Mucosa of gallbladder (tissue), 1 donor: ENCODE measurements at places on chromosomes 6 and 20. TPM values are rescaled to one million over a fixed set of nuclear protein-coding genes. Genes with fewer than 3 reads are reported as not detected.

Gene SPTLC3
- 26.7 TPM for total RNA-seq

Gene MUC22
- total RNA-seq = not detected

Gene NUS1
- 26.5 TPM for total RNA-seq

Gene STK4
- total RNA-seq = 29.3 TPM

Gene ZNF322
- 31.8 TPM for total RNA-seq

Gene YWHAB
- total RNA-seq = 178 TPM

Gene ZSCAN23
- total RNA-seq = 3.8 TPM

DNA sequence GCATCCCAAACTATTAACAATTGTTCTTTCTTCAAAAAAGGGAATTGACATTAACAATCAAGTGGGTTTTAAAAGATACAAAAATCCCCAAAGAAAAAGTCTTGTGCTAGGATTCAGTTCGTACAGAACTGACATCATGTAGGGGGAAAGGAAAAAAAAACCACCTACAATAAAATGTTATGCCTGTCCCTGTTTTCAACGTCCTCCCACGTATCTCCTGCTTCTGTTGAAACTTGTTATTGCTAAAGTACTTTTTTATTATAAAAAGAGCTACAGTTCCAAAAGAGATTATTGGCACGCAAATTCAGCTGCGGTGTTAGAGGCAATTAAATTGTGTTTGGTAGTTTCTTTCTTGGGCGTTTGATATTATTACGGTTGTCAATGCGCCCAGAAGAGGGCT, 102.8 kb upstream of the PHACTR1 start:
- DNase-seq = no peak

DNA sequence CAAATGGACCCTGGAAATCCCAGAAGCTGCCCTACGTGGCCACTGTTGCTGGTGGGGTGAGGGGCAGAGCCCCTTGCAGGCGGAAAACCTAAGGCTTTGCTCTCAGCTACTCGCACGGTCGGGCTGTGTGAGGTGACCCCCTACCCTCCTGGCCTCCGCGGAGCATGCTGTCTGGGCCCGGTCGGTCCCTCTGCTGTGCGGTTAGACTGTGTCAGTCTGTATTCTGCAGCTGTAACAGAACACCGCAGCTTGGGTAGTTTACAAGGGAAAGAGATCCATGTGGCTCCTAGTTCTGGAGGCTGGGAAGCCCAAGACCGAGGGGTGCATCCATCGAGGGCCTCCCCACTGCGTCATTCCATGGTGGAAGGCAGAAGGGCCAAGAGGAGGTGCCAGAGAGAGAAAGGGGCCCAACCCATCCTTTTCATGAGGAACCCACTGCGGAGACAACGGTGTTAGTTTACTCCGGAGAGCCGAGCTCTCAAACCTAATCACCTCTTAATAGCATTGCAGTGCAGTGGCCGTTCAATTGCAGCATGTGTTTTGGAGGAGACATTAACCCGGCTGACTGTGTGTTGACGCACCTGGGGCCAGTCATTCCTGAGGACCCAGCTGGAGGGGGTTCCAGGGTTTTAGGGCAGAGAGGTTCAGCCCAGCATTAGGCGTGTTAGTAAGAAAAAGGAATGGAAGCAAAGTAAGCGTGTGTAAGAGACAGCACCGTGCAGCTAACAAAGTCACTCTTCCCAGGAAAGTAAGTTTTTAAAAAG, 18.3 kb downstream of the COL9A3 start:
- DNase-seq = no peak

DNA sequence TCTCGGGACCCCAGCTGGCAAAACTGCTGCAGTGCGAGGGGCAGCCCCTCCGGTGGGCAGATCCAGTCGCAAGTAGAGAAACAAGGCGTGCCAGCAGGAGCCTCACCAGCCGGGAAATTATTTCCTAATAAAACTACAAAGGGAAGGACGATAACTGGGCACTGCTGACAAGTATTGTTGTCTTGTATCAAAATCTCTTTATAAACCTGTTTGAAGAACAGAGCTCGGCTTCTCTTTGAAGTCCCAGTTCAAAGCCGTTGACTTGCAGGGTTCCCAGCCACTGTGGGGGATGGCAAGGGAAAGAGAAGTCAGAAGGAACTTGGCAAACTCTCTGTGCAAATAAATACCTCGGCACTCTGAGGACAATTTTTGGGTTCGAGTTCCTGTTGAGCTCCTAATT, 504.5 kb downstream of the CD83 start:
- DNase-seq = no peak

DNA sequence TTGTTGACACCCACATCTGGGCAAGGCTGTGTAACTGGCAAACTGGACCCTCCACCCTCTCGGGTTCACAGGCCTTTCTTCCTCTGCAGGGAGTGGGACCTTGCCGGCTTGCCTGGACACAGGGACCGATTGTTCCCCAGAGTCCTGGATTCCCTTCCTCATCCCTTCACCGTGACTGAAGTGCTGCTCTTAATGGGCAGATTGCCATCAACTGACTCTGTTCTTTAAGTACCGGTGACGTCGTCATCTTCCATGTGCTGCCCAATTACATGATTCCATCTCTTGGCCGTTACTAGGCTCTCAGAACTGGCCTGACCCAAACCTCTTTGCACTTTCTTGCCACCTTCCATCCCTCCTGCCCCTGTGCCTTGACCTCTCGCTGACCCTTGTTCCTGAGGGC, 85.4 kb downstream of the EYA4 start:
- DNase-seq = no peak

DNA sequence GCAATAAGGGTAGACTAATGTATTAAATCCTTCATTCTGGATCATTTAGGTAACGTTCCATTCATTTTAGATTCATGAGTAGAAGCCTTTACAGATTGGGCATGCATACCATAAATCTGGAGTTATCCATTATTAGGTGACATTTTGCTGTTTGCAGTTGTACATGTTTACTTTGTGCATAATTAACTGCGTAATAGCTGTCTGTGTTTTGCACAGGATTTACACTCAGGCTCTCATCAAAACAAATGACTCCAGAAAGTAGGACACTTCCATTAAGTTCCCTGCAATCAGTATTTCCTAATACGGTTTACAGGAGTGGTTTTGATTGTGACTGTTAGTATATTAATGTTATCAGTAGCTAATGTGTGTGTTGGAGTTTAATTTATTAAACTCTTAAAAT, 997.4 kb downstream of the HACE1 start:
- DNase-seq = no peak

- DNase-seq = no peak
Measured at GRCh38 chr6:109715616-109716015, 24.5 kb downstream of the FIG4 start.

- DNase-seq = no peak
Measured at GRCh38 chr6:155062866-155063341, 67.8 kb downstream of the TIAM2 start.

GRCh38 chr20:11246251-11246775, 572.5 kb upstream of the JAG1 start:
- DNase-seq = no peak

- no peak for DNase-seq
Measured at GRCh38 chr6:143127941-143128680, 67.4 kb downstream of the AIG1 start.

DNA sequence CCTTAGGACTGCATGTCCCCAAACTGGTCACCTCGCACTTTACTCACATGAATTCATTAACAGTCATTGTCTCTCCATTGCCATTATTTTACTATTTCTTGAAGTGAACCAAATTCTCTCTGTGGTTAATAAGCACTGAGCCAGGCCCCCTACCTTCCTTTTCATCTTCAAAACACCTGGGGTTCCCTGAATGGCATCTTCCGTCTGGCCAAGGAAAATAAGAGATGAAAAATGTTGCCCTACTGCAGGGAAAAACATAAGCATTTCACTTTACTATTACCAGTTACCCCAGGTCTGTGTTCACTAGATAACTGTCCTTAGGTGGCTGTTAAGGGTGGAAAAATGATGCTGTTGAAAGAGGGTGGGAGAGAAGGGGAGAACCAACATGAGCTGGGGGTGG, 10.0 kb upstream of the NKX2-2 start:
- DNase-seq = no peak

DNA sequence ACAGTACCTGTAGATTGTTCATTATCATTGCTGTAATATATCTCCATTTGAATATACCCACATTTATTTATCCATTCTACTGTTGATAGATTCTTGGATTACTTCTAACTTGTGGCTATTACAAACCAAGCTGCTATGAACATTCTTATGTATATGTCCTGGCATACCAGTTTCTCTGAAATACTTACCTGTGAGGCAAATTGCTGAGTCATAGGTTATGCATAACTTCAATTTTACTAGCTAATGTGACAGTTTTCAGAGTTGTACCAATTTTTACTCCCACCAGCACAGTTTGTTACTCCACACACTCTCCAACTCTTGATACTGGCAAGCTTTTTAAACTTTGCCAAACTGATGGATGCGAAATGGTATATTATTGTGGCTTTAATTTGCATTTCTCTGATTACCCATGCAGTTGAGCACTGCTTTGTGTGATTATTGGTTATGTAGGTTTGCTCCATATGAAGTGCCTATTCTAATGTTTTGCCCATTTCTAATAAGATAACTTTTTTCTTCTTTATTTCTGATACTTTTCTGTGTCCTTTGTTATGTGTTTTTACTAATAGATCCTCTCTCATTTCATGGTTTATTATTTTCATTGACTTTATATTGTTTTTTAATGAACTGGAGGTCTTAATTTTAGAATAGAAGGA, 62.8 kb upstream of the SDHAF4 start:
- no peak for DNase-seq

- DNase-seq = no peak
Measured at GRCh38 chr20:33840160-33840559, 29.0 kb downstream of the CHMP4B start.

DNA sequence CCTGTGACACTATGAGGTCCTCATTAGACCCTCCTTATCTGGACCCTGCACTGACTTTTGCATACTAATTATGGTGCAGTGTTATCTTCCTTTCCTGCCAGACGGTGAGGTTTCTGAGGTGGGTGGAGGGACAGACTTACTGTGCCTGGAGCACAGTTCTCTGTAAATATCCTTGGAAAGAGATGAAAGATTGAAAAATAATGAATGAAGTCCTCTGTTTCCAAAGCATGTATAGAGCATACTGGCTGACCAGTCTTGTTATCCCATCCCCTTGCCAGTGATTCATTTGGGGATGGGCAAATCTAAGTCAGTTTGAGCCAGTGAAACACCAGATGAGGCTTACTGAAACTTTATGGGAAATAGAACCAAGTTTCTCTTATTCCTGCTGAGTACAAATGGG, 152.6 kb upstream of the HDDC2 start:
- DNase-seq = no peak

- no peak for DNase-seq
Measured at GRCh38 chr20:60361761-60362395, 403.7 kb downstream of the CDH26 start.

- DNase-seq = no peak
Measured at GRCh38 chr20:63167026-63167917, 48.7 kb downstream of the YTHDF1 start.

GRCh38 chr6:1786455-1787453, 177.0 kb downstream of the FOXC1 start:
- DNase-seq = no peak
